ENCODE measurements at places on chromosomes 3 and 15.

GRCh38 chr3:33438284-33438668, 1.9 kb downstream of the UBP1 start:
- DNase-seq, result no peak

GRCh38 chr15:23385886-23386430, 31.4 kb downstream of the GOLGA8S start:
- DNase-seq, result no peak

GRCh38 chr3:71456156-71456555, 127.4 kb downstream of the FOXP1 start:
- DNase-seq, result no peak

GRCh38 chr3:51099794-51100535, 285.1 kb upstream of the MANF start:
- DNase-seq, result peak; percentile 0

DNA sequence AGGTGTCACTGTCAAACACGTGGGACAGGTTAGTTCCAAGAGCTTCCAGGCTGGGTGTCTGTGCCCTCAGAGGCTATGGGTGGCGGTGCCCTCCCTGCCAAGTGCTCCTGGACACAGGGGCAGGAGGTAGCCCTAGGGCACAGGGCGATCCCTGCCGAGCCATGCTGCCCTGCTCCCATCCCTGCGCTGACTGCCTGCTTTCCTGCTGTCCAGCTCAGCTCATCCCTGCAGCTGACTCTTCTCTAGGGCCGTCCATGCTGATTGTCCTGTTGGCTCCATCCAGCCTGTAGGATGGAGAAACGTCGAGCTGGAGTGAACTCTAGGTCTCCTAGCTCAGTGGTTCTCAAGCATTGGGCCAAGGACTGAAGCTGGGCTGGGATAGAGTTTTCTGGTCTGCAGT, 3.7 kb downstream of the PDIA5 start:
- DNase-seq, result no peak

- no peak for DNase-seq
Observed at GRCh38 chr3:193499801-193500485, 54.8 kb downstream of the ATP13A4 start.
